ENCODE measurements at places on chromosomes 3 and 15. TPM values are rescaled to one million over a fixed set of nuclear protein-coding genes. Genes with fewer than 3 reads are reported as not detected.

GRCh38 chr3:135487261-135487660 is 478.3 kb upstream of the PPP2R3A start:
- no peak for DNase-seq

DNA sequence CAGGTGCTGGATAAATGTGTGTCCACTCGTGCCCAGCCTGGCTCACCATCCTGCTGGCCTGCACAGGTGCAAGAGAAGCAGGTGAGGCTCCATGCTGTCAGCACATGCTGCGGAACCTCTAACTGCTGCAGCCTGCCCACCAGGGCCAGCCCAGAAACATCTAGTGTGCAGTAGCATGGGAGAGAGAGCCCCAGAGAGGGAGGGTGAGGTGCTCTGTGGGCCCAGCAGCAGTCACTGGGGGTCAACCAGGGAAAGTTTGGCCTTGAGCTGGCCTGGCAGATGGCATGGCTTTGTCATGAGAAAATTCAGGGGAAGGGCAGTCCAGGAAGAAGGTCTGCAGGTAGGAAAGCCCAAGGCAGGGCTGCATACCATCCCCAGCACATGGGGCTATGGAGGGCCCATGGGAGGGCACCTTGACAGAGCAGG is 18.2 kb upstream of the PRR23E start:
- no peak for DNase-seq

GRCh38 chr3:53834429-53835095 is 11.7 kb downstream of the CHDH start:
- no peak for DNase-seq

DNA sequence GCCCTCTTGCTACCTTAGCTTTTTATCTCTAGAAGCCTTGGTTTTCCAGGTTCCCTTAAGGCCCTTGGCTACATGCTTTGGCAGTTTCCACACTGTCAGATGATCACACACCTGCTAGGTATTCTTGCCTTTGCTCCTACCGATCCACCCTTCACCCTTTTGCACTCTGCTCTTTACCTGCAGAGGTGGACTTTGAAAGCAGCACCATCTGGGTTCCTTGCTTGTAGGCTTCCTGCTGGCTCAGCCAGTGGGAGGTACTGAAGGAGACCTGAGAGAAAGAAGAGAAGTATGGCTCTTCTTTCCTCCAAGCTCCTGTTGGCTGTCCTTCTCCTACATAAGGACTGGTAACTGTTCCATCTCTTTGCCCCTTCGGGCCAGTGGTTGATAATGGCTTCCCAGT is 7.3 kb upstream of the ZNF592 start:
- no peak for DNase-seq

EPHB3 gene
- total RNA-seq = 3.0 TPM

- DNase-seq = no peak
Measured at GRCh38 chr3:169075710-169076109, 587.8 kb downstream of the MECOM start.

GRCh38 chr3:536417-536813 is 339.9 kb downstream of the CHL1 start:
- peak; percentile 23 for DNase-seq

TADA3 gene
- 135 TPM for total RNA-seq

DNA sequence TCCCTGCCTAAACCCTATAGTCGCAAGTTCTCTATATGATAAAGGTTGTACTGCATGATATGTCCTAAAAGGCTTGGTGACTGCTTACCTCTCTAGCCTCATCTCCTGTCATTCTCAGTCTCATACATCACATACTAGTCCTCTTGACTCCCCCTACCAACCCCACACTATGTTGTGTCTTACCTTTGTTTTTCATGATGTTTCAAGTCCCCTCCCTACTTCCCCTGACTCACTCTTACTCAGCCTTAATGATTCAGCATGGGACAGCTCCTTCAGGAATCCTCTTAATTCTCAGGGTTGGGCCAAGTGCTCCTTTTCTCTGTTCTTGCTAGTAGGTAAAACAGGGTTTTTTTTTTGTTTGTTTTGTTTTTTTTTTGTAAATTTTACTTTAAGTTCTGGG is 49.6 kb downstream of the SLMAP start:
- DNase-seq = peak; percentile 88

DNA sequence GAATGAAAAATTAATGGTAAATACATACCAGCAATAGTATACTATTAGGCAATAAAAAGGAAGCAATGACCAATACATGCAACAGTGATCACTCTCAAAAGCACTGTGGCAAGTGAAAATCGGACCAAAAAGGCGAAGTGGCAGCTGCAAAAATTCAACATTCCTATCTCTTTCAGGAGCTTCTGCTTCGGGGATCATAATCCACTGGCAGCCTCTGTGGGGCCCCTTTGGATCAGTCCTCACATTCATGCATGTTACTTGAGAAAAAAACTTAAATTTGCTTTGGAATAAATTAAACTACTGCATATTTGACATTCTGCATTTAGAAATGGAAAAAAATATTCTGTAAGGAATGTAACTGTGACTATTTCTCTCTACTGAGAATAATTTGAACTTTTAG is 425.6 kb downstream of the NR2F2 start:
- DNase-seq = no peak

PRRT3 gene
- total RNA-seq = 7.5 TPM

BFSP2 gene
- not detected for total RNA-seq

- no peak for DNase-seq
Measured at GRCh38 chr3:133158686-133159085, 120.5 kb downstream of the TMEM108 start.

- DNase-seq = no peak
Measured at GRCh38 chr3:119301662-119302061, 7.5 kb downstream of the ARHGAP31 start.

DNA sequence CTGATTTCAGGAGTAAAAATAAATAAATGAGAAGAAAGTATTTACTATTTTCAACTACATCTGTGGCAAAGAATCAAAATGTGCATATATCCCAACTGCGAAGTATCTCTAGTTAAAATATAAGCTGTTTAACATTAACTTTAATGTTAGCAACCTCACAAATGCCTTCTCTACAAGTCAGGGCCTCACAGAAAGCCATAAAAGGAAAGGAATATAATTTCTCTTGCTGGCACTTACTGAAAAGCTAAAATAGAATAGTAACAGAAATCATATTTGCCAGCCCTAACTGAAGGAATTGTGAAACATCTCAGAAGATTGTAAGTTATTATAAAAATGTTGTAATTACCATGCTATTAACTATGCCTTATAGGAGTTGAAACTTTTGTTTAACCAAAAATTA is 65.1 kb upstream of the MBNL1 start:
- peak; percentile 32 for DNase-seq

GRCh38 chr3:111112913-111113312 is 41.3 kb downstream of the NECTIN3 start:
- peak; percentile 30 for DNase-seq

PLCH1 gene
- total RNA-seq = under 0.01 TPM

DNA sequence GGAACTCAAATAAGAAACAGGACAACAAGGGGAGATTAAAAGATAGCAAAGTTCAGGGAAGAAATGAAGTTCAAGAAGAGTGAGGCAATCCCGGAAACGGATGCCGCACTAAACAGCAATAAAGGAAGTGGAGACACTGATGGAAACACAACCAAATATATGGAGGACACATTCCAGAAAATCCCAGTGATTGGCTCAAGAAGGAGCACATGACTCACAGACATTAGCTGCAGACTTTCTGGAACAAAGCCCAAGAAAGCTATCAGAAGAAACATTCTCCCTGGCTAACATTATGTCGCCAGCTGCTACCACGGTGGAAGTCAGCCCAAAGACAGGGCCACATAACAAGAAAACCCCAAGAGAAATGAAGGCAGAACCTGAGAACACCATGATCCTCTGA is 18.1 kb upstream of the VGLL4 start:
- peak; percentile 74 for DNase-seq

ARL13B gene
- 6.1 TPM for total RNA-seq

DNA sequence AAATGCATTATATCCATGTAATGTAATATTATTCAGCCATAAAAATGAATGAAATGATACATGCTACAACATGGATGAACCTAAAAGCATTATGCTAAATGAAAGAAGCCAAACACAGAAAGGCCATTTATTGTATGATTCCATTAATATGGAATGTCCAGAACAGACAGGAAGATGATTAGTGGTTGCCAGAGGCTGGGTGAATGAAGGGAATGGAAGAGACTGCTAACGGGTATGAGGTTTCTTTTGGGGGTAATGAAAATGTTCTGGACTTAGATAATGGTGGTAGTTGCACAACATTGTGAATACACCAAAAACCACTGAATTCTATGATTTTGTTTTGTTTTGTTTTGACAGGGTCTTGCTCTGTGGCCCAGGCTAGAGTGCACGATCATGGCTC is 61.6 kb upstream of the MAP4 start:
- DNase-seq = peak; percentile 59

SLC22A13 gene
- total RNA-seq = 0.38 TPM

RARB gene
- total RNA-seq = not detected

HRH1 gene
- total RNA-seq = 9.1 TPM

DNA sequence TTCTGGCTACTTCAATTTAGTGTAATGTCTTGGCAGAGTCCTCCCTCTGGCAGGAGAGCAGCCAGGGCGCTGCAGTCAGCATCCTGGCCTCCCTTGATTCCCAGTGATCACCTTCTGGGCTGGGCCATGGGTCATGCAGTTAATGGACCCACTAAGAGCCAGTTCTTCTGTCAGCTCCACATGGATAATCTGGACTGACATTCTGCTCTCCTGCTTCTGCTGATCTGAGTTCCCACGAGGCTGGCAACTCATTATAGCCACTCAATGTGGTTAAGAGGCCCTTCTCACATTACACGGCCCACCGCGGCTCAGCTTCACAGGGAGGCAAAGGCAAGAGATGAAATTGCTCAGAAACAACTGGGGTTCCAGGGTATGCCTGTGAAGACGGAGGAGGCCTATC is 94.0 kb downstream of the WDR76 start:
- DNase-seq = no peak

GRCh38 chr3:171255236-171255806 is 204.9 kb downstream of the TNIK start:
- no peak for DNase-seq

TASOR gene
- 57.2 TPM for total RNA-seq

PPCDC gene
- 11.3 TPM for total RNA-seq

- peak; percentile 47 for DNase-seq
Measured at GRCh38 chr15:57165992-57166391, 210.3 kb upstream of the CGNL1 start.

DNA sequence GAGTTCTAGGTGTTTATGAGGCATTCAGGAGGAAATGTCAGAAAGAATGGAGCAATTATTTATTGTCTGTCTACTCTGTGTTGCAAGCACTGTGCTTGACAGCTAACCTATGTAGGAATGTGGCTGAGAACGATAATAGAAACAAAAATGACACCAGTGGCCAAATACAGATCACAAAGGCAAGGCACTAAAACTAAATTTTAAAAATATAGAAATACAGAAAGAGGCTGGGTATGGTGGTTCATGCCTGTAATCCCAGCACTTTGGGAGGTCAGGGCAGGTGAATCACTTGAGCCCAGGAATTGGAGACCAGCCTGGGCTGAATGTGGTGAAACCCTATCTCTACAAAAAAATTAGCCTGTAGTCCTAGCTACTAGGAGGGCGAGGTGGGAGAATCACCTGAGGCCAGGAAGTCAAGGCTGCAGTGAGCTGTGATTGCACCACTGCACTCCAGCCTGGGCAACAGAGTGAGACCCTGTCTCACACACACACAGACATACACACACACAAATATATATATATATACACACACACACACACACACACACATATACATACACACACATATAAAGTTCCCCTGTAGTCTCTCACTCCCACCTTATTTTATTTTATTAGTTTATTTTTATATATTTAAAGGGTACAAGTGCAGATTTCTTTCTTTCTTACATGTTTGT is 6.0 kb downstream of the PRKCI start:
- peak; percentile 44 for DNase-seq

DNA sequence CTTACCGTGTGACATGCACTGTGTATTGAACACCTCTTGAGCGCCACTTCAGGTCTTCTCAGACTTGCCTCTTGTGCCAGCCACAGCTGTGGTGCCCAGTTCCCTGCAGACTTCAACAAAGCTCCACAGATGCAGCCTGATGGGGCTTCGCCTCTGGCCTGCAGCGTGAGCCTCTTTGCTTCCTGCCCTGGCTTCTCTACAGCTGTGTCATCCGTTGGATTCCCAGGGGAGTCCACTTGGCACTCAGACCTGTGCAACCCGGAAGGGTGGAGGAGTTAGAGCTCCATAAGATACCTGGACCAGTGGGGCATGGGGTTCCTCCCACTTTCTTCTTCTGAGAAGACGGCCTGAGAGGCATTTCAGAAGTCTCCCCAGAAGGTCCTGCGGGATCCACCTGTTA is 57.7 kb upstream of the BNIP2 start:
- no peak for DNase-seq

TMC3 gene
- not detected for total RNA-seq

CACNA1D gene
- not detected for total RNA-seq

DNA sequence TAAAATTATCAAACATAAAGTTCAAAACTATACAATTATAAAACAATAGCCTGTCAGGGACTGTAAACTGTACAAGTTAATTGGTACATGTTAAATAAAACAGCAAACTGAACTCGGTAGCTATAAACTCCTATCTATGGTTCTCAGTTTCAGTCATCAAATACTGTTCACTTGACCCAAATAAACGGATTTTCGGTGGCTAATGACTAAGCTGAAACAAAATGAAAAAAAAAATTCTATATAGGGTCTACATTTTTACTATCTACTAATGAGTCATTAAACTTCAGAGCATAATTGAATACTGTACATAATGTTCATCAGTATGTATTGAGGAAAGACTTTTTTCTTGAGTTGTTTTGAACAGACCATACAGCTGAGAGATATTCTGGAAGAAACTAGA is 6.6 kb downstream of the PROK2 start:
- no peak for DNase-seq

- no peak for DNase-seq
Measured at GRCh38 chr15:77836121-77836692, 203.5 kb upstream of the LINGO1 start.

DNA sequence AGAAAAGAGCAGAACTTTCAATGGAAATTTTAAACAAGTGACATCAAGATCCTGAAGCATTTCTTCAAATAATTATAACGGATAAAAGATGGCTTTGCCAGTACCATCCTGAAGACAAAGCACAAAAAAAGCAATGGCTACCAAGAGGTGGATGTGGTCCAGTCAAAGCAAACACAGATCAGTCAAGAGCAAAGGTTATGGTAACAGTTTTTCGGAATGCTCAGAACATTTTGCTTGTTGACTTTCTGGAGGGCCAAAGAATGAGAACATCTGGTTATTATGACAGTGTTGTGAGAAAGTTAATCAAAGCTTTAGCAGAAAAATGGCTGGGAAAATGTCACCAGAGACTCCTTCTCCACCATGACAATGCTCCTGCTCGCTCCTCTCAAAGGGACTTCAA is 31.5 kb downstream of the FEM1B start:
- DNase-seq = no peak

DNA sequence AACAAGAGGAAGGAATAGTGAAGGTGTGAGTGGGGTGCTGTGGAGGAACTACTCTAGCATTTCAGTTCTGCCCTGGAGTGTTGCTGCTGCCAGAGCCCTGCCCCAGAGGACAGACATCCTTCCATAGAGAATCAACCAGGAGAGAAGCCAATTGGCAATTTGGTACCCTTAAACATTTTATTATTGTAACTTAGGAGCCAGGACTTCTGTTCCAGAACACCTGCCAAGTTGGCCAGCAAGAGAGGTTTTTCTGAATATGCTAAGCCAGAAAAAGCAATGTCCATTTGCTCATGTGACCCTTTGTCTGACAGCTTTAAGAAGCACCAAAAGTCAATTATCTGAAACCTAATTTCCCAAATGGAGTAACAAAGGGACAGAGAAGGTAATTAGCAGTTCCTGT is 264.9 kb downstream of the MEX3B start:
- DNase-seq = no peak

ANKDD1A gene
- total RNA-seq = 3.1 TPM

FETUB gene
- total RNA-seq = not detected

Measured in GM23248 (cell line).